ENCODE measurements at places on chromosomes 4 and X. TPM values are rescaled to one million over a fixed set of nuclear protein-coding genes. Genes with fewer than 3 reads are reported as not detected.
A peak's percentile ranks its signal among the peaks of the same experiment; 100 is the strongest.

DNA sequence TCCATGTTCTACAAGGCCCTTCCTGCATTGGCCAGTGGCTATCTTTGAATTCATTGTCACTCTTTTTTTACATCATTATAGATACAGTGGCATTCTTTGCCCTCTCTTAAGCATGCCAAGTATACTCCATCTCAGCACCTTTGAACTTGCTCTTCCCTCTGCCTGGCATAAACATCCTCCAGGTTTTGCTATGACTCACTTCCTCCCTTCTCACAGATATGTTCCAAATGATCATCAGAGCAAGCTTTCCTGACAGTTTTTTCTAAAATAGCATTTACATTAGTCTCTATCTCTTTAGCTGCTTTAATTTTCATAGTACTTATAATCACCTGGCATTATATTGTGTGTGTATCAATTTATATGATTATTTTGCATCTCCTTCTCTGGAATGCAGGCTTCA is 553.3 kb upstream of the MAGEB2 start:
- DNase-seq, result no peak

- no peak for DNase-seq
Observed at GRCh38 chrX:145654486-145654885, 163.1 kb upstream of the SLITRK2 start.

GRCh38 chr4:121344098-121344497 is 36.7 kb downstream of the QRFPR start:
- DNase-seq, result no peak

- DNase-seq, result no peak
Observed at GRCh38 chr4:7817877-7818398, 121.7 kb downstream of the AFAP1 start.

- no peak for DNase-seq
Observed at GRCh38 chrX:101230636-101231035, 11.1 kb downstream of the DRP2 start.

DNA sequence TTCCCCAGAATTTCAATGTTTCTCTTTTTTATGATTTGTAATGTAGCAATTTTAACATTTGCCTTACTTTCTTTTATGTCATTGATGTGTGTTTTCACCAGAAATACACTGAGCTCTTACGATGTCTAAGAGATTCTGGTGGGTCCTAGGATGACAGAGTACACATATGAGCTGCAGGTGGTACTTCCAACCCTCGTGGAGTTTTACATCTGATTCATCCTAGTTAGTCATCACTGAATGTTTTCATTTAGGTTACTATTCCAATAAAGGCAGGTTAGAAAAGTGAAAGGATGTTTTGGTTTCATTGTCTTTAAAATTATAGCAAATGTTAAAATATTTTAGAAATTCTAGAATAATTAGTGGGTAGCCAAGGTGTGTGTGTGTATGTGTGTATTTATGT is 605.9 kb downstream of the ADGRL3 start:
- DNase-seq, result no peak

The DIPK2B gene
- not detected for total RNA-seq

The GAGE12H gene
- total RNA-seq, result not detected

GRCh38 chr4:165198329-165198728 is 9.0 kb upstream of the KLHL2 start:
- no peak for DNase-seq

- no peak for DNase-seq
Observed at GRCh38 chr4:173318240-173318639, 15.9 kb downstream of the HMGB2 start.

DNA sequence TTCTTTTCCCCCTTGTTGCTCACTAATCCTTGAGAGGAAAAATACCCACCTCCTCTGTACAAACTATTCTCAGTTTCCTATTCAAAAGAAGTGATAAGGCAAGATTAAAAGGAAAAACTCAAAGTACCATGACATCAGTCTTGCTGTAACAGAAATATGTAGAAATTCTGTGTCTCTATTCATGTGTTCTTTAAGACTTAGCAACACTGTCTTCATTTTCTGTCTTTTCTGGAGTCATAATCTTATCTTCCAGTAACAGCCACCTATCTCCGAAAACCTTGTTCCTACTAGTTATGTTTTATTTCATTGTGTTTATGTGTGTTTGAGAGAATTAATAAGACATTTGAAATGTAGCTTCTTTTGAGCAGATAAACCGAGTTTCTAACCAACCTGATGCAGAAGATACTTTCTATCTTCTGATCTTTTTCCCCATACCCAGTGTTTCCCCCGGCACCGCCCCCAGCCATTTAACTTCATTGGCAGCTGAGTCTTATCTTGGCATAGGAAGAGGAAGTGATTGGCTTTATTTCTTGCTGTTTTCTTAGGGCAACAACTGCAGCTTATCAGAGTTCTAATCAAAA is 8.0 kb downstream of the FAM241A start:
- no peak for DNase-seq

- no peak for DNase-seq
Observed at GRCh38 chr4:1137850-1138249, 24.5 kb upstream of the RNF212 start.

- DNase-seq, result no peak
Observed at GRCh38 chr4:101981756-101982155, 191.2 kb downstream of the BANK1 start.

The CCKAR gene
- total RNA-seq, result not detected

GRCh38 chrX:1496076-1496475 is 40.9 kb downstream of the P2RY8 start:
- peak; percentile 46 for DNase-seq

GRCh38 chr4:72418458-72418857 is 150.6 kb downstream of the ADAMTS3 start:
- no peak for DNase-seq

DNA sequence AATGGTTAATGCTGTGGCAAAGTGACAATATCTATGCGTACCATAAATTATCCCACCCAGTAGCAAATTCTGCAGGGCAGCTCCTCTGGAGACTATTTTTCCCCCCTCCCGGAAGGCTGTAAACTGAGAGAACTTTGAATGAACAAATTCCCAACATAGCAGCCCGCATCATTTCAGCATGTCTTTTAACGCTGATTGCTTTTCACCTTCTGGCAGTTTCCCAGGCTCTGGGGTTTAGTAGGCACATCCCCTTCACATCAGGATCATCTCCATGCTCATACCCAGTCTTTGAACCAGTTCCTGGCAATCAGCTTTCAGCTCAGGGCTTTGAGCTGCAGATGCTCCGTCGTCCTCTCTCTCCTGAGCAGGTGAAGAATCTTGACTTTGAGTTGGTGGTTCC is 26.6 kb upstream of the WDR1 start:
- no peak for DNase-seq

GRCh38 chr4:94711635-94712034 is 46.1 kb upstream of the BMPR1B start:
- DNase-seq, result no peak

DNA sequence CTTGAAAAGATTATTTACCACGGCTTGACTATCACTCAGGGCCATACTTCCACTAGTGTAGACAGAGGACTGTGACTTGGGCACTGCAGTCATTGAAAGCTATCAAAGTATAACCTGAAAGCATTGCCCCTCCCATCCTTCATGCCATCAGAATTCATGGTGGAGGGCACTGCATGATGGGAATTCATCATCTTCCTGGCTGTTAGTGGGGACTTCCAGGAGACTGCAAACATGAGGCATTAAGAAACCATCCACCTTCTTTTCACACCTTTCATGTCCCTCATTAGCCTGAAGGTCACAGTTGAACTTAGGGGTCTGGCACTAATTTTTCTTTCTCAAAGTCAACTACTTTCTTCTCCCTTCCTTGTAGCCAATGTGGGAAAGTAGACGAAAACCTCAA is 25.8 kb downstream of the VSIG4 start:
- no peak for DNase-seq

DNA sequence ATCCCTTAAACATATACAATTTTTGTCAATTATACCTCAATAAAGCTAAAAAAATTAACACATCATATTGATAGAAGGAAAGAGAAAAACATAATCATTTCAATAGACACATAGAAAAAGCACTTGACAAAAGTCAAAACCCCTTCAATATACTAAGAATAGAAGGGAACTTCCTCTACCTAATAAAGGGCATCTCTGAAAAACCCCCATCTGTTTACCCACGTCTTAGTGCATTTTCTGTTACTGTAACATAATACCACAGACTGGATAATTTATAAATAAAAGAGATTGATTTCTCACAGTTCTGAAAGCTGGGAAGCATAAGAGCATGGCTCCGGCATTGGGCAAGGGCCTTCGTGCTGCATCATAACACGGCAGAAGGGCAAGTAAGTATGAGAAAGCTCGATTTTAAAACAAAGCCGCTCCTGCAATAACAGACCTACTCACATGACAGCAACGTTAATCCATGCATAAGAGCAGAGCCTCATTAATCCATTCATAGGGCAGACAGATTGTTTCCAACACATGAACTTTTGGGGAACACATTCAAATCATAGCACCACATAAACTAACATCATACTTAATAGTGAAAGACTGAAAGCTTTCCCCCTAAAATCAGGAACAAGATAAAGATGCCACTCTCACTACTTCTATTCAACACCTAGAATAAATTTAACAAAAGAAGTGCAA is 15.7 kb downstream of the STEEP1 start:
- DNase-seq, result peak; percentile 4

DNA sequence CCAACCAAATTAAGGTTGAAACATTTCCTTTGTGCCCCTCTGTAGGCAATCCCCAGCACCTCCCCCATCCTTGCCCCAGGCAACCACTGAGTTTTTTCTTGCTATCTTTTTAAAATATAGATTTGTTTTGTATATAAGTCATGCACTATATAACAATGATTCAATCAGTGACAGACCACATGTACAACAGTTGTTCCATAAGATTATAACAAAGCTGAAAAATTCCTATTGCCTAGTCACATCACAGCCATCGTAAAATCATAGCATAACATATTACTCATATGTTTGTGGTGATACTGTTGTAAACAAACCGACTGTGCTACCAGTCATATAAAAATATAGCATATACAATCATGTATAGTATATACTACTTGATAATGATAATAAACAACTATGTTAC is 211.9 kb upstream of the NRK start:
- no peak for DNase-seq

DNA sequence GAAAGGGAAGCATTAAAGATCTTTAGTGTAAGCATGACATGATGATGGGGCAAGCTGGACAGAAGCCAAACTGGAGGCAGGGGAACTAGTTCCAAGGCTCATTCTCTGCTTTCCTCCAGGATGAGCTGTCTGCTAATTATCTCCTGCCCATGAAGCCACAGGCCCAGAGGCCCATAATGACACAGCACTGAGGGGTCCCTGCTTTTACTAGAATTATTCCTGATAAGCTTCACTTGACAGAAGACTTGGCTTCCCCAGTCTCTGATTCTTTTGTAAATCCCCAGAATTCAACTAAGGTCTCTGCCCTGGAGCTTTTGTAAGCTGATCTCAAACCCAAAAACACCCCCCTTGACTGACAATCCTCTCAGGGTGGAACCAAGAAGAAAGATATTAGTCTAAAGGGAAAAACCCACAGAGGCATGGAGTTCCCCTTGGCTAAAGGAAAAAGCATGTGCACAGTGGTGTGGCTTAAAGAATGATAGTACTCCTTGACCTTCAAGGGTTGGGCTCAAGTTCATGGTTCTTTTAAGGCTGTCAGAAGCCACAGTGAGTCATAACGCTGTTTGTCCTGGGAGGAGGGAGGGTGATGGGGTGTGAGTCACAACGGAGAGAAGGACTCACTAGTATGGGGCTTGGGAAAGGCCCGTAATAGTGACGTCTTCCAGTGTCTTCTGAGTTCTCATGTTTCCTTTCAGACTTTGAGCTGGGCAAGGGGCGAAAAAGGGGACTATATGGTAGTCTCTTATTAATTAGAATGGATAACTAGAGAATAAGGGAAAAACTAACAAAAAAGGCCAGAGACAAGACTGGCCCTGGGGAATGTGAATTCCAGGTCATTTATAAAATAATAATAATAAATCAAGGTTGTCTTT is 146.0 kb upstream of the CPEB2 start:
- DNase-seq, result no peak

The PRDM8 gene
- not detected for total RNA-seq

The HPGD gene
- not detected for total RNA-seq

DNA sequence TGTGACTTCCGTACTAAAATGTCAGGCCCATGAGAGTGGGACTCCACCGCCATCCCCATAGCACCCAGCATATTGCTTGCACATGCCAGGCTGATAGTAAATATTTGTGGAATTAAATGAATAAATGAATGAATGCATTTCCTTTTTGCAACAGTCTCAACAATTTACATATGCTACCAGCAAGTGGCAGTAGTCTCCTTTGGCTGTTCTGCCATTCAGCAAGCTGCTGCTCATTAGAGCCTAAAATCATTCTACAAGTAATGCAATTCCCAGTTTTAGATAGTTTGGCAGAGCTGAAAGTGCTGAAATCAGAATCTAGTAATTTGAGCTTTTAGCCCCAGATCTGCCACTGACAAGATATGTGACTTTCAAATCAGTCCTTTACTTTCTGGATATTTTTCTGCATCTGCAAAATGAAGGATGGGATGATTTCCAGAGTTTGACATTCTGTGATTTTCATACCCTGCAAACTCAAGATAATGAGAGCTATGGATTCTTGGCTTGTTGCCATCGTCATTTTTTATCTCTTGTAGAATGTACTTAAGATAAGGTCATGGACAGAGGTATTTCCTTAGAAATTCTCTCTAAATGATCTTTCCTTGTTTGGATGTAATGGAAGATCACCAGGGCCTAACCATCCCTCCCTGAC is 35.7 kb upstream of the INTS6L start:
- DNase-seq, result peak; percentile 50

- DNase-seq, result no peak
Observed at GRCh38 chr4:65311120-65311519, 359.2 kb downstream of the EPHA5 start.

GRCh38 chr4:183256756-183257385 is 63.2 kb downstream of the CLDN22 start:
- DNase-seq, result peak; percentile 35

The GLRB gene
- not detected for total RNA-seq

The DGAT2L6 gene
- not detected for total RNA-seq

GRCh38 chrX:43121637-43122036 is 343.7 kb upstream of the PPP1R2C start:
- DNase-seq, result peak; percentile 27

DNA sequence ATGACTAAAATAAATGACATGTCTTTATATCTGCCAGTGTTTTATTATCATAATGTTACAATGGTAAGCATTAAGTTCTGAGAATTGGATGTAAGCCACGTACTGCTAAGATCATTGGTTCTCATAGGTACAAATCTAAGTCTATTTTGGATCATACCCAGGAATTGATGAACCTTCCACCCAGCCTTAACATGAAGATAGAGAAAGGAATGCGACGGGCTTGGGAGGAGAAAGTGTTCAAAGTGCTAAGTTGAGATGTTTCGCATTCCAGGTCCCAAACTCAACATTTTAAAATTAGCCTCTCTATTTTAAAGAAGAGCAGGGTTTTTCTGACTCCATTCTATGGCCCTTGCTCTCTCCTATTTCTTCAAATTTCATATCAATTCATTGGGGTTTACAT is 54.9 kb upstream of the FRAS1 start:
- DNase-seq, result no peak
